ENCODE measurements at places on chromosomes 3 and 15.

DNA sequence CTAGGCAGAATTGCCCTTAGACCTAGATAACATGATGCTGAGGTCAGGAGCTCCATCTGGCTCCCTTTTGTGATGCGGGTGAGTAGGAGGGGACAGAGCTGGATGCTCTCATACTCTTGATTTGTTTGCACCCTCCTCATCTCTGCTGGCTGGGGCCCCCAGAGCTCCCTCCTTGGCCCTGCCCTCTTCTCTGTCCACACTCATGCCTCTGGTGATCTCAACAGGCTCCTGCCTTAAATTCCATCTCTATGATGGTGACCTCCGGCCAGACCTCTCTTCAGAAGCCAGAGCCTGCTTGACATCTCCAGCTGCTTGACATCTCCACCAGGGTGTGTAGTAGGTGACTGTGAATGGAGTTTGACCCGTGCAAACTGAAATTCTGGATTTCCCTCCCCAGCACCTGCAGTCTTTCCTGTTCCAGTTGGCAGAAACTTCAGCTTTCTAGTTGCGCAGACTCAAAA lies 4.3 kb upstream of the FGD5 start:
- no peak for DNase-seq

DNA sequence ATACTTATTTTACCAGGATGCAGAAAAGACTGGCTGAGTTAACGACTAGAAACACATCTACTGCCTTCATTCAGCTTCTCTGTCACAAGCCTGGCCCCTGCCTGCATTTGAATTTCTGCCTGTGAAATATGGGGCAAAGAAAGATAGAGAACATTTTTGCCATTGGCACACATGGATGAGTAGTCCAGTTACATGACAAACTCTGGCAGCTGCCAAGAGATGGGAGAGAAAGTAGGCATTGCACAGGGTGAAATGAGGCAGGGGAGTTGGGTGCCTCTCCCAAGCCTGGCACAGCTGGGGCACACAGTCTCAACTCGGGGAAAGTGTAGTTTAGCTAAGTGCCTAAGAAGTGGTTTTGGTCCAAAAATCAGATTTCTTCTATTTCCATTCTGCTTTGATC lies 24.0 kb downstream of the ANXA2 start:
- DNase-seq, result no peak

DNA sequence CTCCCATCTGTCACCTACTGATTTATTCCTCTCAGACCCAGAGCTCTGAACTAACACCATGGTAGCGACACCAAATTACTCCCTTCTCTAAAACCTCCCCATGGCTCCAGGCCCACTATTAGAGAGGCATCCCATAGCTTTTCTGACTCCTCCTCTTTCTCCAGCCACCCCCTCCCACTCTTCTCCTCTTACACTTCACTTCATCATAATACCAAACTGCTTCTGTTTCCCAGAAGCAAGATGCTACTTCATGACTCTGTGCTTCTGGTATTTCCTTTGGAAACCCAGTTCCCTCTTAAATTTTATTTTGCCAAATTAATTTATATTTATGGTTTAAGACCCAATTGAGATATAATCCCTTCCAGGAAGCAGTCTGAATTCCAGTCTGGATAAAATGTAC lies 465.1 kb upstream of the PDZRN3 start:
- no peak for DNase-seq

GRCh38 chr15:69076756-69077155 lies 62.3 kb downstream of the NOX5 start:
- DNase-seq, result no peak

DNA sequence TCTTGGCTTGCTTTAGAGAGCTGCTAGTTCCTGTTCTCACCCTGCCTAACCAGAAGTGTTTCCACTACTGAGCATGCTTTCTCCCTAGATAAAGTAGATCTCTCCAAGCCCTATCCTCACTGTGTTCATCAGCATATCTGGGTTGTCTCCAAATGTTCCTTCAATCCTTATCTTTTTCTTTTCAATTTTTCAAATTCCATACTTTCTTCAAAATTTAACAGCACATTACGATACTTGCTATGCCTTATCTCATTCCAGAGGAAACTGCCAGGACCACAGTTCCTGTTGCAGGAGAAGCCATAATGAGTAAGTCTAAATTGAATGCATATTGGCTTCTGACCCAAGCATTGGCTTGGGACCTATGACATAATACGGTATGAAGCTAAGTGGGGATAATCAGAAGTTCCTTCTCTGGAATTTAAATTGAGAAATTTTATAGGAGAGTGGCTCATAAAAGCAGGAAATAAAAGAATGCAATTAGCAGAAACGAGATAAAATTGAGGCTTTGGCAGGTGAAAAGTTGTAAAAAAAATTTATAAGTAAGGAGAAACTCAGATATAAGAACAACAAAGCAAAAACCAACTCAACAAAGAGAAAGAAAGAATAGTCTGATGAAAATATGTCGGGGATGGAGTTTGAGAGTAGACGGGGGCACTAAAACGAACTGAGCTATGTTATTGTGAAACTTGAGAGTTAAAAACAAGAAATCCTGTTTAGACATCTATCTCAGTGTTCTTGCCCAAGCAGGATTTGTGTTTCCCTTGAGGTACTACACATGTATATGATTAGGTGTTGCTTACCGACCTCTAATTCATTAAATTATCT lies 631.7 kb upstream of the CCDC54 start:
- no peak for DNase-seq

- no peak for DNase-seq
Observed at GRCh38 chr3:196274585-196274984, 12.9 kb downstream of the PCYT1A start.

GRCh38 chr3:100591411-100591810 lies 18.0 kb upstream of the ADGRG7 start:
- no peak for DNase-seq

DNA sequence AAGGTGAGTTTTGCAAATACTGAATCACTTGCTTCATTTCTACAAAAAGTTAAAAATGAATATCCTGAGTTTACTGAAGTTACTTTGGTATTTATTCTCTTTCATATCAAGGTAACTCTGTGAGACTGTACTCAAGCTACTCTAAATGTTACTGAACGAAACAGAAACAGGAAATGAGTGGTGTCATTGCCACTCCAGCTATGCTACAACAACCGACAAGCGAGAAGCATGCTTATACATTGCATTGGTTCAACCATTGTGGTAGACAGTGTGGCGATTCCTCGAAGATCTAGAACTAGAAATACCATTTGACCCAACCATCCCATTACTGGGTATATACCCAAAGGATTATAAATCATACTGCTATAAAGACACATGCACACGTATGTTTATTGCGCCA lies 313.2 kb upstream of the THBS1 start:
- no peak for DNase-seq

DNA sequence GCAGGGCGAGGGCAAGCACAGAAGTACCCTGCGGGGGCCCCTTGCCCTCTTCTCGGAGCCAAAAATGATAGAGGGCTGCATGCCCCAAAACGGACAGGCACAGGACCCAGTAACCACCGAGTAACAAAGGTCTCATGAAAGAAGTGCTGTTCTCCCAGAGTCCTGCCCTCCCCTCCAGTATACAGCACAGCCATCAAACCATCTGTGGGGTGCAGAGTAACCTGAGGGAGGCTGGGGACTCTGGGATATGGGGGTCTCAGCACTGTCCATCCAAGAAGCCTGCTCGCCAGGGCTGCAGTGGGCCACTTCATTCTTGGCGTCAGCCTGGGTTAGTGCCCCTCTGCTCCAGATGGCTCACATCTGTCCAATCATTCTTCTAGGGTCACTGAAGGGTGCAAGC lies 6.1 kb downstream of the ULK3 start:
- DNase-seq, result no peak

- no peak for DNase-seq
Observed at GRCh38 chr3:18765662-18766061, 340.5 kb upstream of the SATB1 start.
